ENCODE measurements at places on chromosomes 6 and 20.

- DNase-seq, result no peak
Measured at GRCh38 chr20:46621492-46621891, 29.8 kb downstream of the SLC13A3 start.

GRCh38 chr6:110356778-110357177 lies 1.4 kb downstream of the METTL24 start:
- no peak for DNase-seq

- DNase-seq, result no peak
Measured at GRCh38 chr6:107706516-107707115, 117.5 kb downstream of the SCML4 start.

DNA sequence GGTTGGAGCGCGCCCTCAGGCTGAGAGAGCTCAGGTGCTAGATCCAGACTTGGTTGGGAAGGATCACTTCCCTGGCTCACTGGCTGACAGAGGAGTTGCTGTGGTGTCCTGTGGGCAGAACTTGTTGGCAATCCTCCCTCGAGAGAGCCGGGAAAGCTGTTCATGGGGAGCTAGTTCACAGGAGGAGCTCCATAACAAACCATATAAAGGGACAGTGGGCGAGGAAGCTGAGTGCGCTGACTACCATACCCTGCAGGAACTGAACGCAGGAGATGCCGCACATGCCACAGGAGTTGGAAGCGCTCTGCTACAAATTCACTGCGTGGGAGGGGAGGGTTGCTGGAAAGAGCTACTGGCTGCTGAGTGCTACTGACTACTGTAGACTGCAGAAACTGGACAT lies 243.2 kb downstream of the OGFRL1 start:
- no peak for DNase-seq

GRCh38 chr20:53660078-53660909 lies 66.7 kb upstream of the ZNF217 start:
- DNase-seq, result no peak

- no peak for DNase-seq
Measured at GRCh38 chr6:150250826-150251225, 108.0 kb downstream of the PPP1R14C start.

DNA sequence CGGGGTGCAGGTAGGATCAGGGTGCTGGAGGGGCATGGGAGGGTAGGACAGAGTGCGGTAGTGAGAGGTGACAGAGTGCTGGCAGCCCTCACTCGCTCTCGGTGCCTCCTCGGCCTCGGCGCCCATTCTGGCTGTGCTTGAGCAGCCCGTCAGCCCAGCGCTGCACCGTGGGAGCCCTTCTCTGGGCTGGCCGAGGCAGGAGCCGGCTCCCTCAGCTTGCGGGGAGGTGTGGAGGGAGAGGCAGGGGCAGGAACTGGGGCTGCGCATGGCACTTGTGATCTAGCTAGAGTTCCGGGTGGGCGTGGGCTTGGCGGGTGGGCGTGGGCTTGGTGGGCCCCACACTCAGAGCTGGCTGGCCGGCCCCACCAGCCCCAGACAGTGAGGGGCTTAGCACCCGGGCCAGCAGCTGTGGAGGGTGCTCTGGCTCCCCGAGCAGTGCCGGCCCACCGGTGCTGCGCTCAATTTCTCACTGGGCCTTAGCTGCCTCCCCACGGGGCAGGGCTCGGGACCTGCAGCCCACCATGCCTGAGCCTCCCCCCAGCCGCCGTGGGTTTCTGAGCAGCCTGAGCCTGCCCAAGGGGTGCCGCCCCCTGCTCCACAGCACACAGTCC lies 112.8 kb upstream of the DUSP22 start:
- DNase-seq, result no peak

- DNase-seq, result no peak
Measured at GRCh38 chr6:30097902-30098768, 14.8 kb downstream of the TRIM31 start.

- no peak for DNase-seq
Measured at GRCh38 chr20:6651561-6651960, 115.9 kb upstream of the BMP2 start.

DNA sequence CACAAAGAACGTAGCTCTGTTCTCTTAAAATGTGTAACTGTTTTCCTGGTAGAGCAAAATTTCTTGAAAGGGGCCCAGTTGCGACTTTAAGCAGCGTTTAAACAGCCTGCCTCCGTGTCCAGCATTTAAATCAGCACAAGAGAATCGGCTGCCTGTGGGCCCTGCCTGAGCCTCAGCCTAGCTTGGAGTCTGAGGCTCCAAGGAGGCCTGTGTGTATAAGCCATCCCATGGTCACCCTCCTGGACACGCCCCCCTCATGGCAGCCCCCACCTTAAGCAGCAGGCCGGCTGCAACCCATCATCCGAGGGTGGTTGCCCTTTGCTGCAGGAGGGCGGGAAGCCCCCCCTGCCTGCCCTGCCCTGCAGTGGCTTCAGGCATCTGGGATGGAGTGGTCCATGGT lies 18.9 kb downstream of the SDCBP2 start:
- no peak for DNase-seq

GRCh38 chr6:169097381-169097959 lies 156.2 kb downstream of the THBS2 start:
- DNase-seq, result no peak

DNA sequence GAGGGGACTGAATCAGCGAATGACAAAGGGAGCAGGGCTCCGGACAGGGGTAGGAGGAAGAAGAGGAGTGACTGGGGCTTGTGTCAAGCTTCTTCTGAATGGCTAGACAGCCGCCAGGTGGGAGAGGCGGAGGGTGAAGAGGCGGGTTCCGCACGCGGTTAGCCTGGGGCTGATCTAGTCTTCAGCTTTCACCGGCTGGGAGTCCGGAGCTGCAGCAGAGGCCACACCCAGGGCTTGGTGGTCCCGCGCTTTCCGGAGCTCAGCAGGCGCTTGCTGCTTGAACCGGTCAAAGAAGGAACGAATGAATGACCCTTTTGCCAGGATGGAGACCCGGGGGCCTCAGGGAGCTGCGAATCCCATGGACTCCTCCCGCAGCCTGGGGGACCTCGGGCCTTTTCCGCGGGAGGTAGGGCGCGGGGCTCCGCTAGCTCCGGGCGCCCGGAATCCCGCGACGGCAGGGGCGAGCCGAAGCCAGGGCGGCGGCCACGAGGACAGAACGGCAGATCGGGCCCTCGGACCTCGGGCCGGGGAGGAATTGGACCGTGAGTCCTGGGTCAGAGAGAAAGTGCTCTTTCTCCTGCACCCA lies at the start of gene C6orf141:
Gene C6orf141 (plus strand): TSS at position 177 of the 586 bp plus-strand sequence. CDS start 125 bp downstream, at position 302.
- no peak for DNase-seq

GRCh38 chr6:2165286-2165685 lies 80.1 kb downstream of the GMDS start:
- DNase-seq, result no peak

GRCh38 chr6:12017263-12017662 lies 5.2 kb downstream of the HIVEP1 start:
- no peak for DNase-seq

Data from activated B cell treated with CpG ODN at 0.5 μM for 24 hours (primary cell).